NCI-H1436 treated with DMSO at 0.1 percent for 48 hours (cell line): ENCODE measurements at places on chromosomes 16 and 17.

GRCh38 chr16:30985401-30986128, 558 bp downstream of the HSD3B7 start:
- peak; percentile 18 for DNase-seq

DNA sequence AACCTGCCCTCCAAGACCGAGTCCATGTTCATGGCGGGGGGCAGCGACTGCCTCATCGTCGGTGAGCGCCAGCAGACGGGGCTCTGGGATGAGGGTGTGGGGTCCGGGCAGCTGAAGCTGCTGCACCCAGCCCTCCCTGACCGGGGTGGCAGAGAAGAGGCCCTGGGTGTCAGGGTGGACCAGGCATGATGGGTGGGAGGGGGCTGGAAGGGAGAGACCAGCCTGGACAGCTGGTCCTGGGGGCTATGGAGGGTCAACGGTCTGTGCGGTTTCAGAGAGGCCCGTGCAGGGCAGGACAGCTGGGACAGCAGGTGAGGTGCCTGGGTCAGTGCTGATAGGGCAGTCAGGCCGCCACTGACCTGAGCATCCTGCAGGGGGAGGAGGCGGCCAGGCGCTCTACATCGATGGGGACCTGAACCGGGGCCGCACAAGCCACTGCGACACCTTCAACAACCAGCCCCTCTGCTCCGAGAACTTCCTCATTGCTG, 13.3 kb upstream of the ATP6V0C start:
- no peak for DNase-seq

- DNase-seq = no peak
Measured at GRCh38 chr17:28018439-28019070, 23.9 kb upstream of the NLK start.

DNA sequence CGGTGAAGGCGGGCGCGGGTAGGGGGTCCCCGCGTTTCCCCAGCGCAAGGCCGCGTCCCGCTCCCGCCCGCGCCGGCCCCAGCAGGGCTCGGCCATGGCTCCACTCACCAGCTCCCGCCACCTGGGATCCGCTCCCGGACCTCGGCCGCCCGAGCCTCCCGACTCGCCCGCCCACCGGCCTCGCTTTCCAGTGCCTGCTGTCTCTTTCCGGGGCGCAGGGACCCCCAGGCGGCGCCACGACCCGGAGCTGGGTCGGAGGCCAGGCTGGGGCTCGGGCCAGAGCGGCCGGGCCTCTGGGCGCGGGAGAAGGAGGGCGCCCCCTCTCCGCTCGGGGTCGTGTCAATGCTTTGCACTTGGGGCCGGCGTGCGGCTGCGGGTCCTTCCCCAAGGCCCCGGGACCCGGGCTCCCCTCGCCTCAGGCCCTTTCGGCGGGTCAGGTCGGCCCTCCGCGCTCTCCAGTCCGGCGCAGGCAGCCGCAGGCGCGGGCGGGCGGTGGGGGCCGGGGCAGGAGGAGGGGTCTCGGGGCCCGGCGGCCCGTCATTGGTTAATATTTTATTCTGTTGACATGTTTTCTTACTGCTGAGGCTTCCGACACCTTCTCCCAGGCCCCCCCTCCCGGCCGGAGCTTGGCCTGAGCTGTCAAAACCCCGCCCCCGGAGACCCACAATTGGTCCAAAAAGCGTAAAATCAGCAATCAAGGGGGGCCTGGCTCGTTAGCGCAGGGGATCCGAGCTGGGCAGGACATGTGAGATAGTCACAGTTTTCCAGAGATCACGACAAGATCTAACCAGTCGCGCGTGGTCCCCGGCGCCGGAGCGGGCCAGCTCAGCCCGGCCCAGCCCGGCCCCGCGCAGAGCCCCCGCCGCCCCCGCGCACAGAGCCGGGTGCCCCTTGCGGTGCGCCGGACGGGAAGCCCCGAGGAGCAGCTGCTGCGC, at the start of gene TBX2:
TBX2 (plus strand) TSS at position 713 of the 935 bp plus-strand sequence. CDS start 334 bp downstream, outside the sequence.
- no peak for DNase-seq
